T-helper 17 cell (primary cell): ENCODE measurements at places on chromosomes 2 and 18.

- no peak for DNase-seq
These were observed 54.0 kb upstream of the OTX1 start for GRCh38 chr2:62996534-62997186.

GRCh38 chr2:15893085-15893484, 47.3 kb upstream of the MYCN start:
- DNase-seq = no peak

- DNase-seq = no peak
These were observed 296.2 kb upstream of the NRP2 start for GRCh38 chr2:205386109-205386508.

DNA sequence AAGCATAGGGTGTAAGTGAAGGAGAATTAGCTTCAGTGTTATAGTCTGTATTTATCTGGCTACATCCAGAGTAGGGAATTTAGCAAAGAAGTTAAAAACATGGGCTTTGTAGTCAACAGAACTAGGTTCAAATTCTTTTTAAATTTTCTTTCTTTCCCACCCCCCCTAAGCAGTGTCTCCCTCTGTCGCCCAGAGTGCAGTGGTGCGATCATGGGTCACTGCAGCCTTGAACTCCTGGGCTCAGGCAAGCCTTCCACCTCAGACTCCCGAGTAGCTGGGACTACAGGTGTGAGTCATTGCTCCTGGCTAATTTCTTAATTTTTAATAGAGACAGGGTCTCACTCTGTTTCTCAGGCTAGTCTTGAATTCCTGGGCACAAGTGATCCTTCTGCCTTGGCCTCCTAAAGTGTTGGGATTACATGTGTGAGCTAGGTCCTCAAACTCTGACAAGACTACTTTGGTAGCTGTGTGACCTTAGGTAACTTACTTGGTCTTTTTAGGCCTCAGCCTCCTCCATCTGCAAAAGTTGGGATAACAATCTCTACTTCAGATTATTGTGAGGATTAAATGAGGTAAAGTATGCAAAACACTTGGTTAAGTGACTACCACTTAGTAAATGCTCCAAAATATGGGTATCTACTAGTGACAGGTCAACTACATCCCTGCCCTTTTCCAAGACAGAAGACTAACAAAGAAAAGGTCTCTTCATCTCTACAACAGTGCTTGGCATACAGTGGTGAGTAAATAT, 17.8 kb downstream of the DOK1 start:
- no peak for DNase-seq

DNA sequence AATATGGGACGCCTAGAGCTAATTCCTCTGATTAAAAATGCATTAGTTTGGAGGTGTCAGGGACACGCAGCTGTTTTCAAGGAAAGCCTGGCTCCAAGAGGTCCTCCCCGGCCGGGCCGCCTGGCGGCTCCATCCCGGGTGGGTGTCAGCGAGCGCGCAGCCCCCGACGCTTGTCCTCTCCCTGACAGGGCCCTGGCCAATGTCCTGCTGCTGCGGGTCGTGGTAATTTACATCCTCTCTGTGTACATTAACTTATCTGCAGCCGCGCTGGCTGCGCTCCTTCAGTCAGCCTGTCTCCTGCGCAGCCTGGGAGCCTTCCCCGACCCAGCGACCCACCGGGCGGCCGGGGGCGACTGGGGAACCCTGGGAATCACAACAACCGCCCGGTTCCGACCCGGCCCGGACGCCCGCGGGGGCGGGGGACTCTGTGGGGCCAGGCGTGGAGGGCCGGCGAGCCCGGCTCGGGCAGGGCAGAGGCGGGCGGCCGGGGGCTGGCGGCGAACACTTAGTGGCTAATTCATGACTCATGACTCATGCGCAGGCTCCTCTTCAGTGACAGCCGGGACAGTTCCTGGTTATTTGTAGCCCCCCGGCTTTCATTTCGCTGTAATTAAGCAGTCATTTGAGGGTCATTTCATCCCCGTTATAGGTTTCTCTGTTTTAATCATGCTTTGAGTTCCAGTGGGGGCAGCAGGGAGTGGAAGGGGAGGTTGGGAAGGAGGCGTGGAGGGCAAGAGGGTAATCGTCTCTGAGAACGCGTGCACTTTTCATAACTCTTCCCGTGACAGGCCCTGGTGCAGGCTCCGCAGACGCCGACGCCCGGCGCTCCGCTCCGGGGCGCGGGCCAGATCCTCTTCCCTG, 141.9 kb upstream of the CTAGE1 start:
- no peak for DNase-seq

- no peak for DNase-seq
These were observed 27.9 kb upstream of the GREB1 start for GRCh38 chr2:11505652-11506610.

- no peak for DNase-seq
These were observed 414.2 kb upstream of the CHST9 start for GRCh38 chr18:27599202-27599829.
